ENCODE measurements at places on chromosomes 6 and 20.
A peak's percentile ranks its signal among the peaks of the same experiment; 100 is the strongest.

- DNase-seq, result no peak
Observed at GRCh38 chr20:20095114-20095872, 43.0 kb downstream of the CFAP61 start.

GRCh38 chr6:28976677-28977076 is 28.4 kb downstream of the ZNF311 start:
- DNase-seq, result no peak

- DNase-seq, result peak; percentile 23
Observed at GRCh38 chr6:31581434-31582229, 592 bp downstream of the LTB start.

- no peak for DNase-seq
Observed at GRCh38 chr6:156345700-156346099, 431.5 kb upstream of the ARID1B start.

- no peak for DNase-seq
Observed at GRCh38 chr20:20740541-20740940, 28.1 kb upstream of the RALGAPA2 start.

GRCh38 chr20:10475225-10475624 is 40.1 kb downstream of the SLX4IP start:
- DNase-seq, result no peak

- DNase-seq, result no peak
Observed at GRCh38 chr6:37804586-37804985, 14.9 kb upstream of the ZFAND3 start.

DNA sequence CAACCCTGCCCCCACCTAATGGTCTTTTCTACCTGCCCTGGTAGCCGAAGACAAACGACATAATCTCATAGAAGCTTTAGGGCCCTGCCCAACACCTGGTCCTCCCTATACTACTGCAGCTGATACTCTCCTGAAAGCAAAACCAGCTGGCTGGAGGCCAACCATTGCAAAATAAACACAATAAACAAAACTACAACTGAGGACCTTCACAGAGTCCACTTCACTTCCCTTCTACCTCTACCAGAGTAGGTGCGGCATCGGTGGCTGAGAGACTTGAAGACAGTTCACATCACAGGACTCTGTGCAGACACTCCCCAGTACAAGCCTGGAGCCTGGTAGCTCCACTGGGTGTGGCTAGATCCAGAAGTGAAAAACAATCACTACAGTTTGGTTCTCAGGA is 476.2 kb downstream of the MMUT start:
- no peak for DNase-seq

- no peak for DNase-seq
Observed at GRCh38 chr20:57679113-57679512, 30.7 kb downstream of the PMEPA1 start.

- peak; percentile 77 for DNase-seq
Observed at GRCh38 chr6:44338228-44339122, 4.0 kb upstream of the SPATS1 start.

GRCh38 chr6:35343835-35344550 is 1.6 kb downstream of the PPARD start:
- DNase-seq, result no peak

GRCh38 chr20:43765916-43766315 is 39.1 kb upstream of the GTSF1L start:
- no peak for DNase-seq

DNA sequence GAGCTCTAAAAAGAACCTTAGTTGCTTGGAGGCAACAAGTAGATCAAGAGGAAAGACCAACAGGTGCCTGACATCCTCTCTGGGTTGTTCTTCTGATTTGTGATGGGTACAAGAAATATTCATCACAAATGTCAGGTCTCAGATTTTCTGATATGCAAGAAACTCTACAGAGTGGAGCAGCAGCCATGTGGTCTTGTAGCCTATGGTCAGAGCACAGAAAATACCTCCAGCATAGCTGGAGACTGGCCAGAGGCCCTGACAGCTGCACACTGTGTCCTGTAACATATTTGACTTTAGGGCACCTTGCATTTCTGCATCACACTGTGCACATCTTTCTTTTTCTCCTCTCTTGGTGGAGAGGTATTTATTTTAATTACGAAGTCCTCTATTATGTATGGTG is 116.3 kb downstream of the GMPR start:
- DNase-seq, result no peak

DNA sequence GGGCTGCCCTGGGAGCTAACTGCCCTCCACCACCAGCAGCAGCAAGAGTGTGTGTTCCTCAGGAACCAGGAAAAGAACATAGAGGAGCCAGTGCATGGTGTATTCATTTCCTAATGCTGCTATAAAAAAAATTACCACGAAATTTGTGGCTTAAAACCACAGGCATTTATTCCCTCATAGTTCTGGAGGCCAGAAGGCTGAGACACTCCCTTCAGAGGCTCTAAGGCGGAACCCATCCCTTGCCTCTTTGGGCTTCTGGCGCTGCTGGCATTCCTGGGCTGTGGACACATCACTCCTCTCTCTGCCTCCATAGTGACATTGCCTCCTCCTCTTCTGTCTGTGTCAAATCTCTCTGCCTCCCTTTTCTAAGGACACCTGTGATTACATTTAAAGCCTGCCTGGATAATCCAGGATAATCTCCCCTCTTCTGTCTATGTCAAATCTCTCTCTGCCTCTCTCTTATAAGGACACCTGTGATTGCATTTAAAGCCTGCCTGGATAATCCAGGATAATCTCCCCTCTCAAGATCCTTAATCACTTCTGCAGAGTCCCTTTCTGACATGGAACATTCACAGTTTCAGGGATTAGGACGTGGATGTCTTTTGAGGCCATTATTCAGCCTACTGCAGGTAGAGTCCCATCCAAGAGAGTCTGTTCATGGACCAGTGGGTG is 54.7 kb downstream of the NDUFAF5 start:
- peak; percentile 65 for DNase-seq

DNA sequence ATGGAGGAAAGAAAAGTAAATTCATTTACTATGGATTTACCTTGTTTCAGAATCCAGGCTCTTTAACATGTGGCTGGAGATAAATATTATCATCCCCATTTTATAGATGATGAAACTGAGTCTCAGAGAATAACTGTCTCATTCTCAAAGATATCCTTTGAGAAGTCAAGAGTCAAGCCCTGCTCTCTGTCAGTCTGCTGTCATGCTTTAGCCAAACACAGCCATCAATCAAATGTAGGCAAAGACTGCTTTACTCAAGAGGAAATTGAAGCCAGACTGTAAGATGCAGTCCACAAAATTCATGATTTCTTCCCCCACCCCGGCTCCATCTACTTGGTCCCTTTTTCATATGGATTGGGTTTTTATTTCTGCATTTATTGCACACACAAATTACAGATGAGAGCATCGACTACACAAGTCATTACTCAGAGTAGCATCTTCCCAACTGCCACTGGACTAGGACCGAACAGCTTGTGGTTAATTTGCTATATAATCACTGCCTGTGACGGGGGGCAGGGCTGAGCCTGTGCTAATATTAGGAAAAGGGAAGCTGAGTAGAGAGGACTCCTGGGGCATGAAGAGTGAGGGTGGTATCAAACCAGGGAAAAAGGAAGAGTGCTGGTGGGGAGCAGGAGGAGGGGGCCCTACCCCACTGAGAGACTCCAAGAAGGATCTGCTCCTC is 102.7 kb upstream of the TOP1 start:
- DNase-seq, result no peak

- DNase-seq, result peak; percentile 42
Observed at GRCh38 chr6:155400654-155400965, 55.0 kb downstream of the NOX3 start.

GRCh38 chr6:135568379-135568778 is 70.8 kb upstream of the AHI1 start:
- DNase-seq, result peak; percentile 77

GRCh38 chr20:38073307-38074071 is 39.9 kb downstream of the RPRD1B start:
- peak; percentile 89 for DNase-seq

GRCh38 chr20:49308875-49309274 is 31.0 kb upstream of the ZNFX1 start:
- no peak for DNase-seq

DNA sequence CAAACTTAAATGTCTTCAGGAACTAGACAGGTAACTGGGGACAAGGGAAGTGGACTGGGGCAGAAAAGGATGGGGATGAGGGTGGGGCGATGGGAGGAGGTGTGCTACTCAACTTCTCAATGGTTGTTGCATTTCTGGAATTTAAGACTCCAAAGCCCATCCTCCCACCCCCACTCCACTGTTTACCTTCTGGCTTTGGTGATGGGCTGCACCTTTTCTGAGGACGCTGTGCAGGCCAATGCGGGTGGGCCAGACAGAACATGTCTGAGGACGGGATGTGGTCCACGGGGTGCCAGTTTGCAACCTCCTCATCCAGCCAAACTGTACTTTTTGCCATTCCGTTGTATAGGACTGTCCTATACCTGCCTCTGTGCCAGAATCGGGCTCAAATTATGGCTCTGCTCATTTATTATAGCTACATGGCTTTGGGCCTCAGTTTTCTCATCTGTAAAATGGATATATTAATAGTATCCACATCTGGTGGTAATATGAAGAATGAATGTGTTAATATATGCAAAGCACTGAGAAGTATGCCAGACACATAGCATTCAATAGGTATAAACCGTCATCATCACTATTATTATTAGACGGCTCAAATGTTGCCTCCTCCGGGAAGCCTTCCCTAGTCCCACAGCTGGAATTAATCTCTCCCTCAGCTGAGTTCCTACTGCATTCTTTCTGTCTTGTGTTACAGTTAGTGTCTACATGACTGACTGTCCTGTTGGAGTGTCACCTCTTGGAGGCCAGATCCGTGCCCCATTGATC is 31.0 kb upstream of the VEGFA start:
- no peak for DNase-seq

- no peak for DNase-seq
Observed at GRCh38 chr20:25016471-25016870, 23.9 kb upstream of the APMAP start.

DNA sequence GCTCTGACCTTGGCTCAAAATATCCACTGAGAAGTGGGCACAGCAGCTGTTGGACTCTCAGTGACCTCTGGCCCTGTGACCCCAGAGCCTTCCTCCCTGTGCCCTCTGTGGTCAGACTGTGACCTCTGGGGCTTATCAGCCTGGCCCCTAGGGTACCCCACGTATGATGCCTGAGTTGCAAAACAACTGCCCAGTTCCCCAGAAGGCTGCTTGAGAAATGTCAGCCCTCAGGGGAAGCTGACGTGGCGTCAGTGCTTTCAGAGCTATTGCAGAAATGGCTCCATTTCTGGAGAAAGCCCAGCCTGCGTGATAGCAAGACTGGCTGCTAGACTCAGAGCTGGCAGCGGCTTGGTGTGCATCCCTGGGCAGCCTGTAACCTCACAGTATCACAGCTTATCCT is 31.5 kb upstream of the TGM2 start:
- DNase-seq, result peak; percentile 96
